ENCODE measurements at places on chromosomes 2 and 18. TPM values are rescaled to one million over a fixed set of nuclear protein-coding genes. Genes with fewer than 3 reads are reported as not detected.

The MC4R gene
- not detected for total RNA-seq

The CIDEA gene
- not detected for total RNA-seq

The ERMN gene
- total RNA-seq = not detected

The DUSP19 gene
- total RNA-seq = 0.70 TPM

The FHOD3 gene
- total RNA-seq = 3.7 TPM

The ST8SIA5 gene
- not detected for total RNA-seq

The HRH4 gene
- 0.02 TPM for total RNA-seq

The SYT4 gene
- not detected for total RNA-seq

The SH3YL1 gene
- total RNA-seq = 8.3 TPM

The STAT4 gene
- total RNA-seq = 3.4 TPM

The LOXHD1 gene
- total RNA-seq = not detected

The GPR39 gene
- 9.9 TPM for total RNA-seq

The UGT1A9 gene
- total RNA-seq = 5.2 TPM
